Stimulated activated CD8-positive, alpha-beta memory T cell treated with anti-CD3 and anti-CD28 coated beads, Interleukin-2, amount 100 ng/mL, for 1 hour (primary cell): ENCODE measurements at places on chromosomes 6 and 20.

GRCh38 chr20:3787324-3788014 is 929 bp upstream of the CENPB start:
- DNase-seq = no peak

DNA sequence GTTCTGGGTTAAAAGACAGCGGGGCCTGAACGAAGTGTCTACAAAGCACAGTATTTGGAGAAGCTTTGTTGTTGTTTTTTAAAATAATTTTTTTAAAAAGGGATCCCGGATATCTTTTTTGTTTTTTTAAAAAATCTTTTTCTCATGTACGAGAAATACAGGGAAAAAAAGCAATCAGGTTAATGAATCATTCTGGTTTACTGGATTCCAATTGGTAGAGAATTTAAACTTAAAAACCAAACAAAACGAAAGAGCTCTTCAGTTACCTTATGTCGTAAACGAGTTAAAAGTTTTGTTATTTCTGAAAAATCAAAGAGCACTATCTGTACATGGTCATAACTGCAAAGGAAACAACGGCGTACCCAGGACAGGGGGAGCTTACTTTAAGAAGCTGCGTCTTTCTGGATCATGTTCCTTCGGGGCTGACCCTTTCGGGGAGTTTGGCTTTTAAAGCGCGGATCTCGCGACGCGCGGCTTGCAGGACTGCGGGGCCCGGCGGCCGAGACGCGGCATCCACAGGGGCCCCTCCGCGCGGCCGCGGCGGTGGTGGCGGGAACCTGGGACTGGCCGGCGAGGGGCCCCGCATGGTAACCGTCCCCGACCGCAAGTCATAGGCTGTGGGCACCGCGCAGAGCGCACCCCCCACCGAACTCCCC is 927 bp downstream of the IL20RA start:
- DNase-seq = no peak

- no peak for DNase-seq
These were observed 2.7 kb downstream of the SGK1 start for GRCh38 chr6:134315189-134315588.

- DNase-seq = no peak
These were observed 5.5 kb upstream of the CHRNA4 start for GRCh38 chr20:63366390-63367365.

- no peak for DNase-seq
These were observed 93.0 kb upstream of the POPDC3 start for GRCh38 chr6:105272786-105273185.

- DNase-seq = no peak
These were observed 37.3 kb downstream of the SRSF3 start for GRCh38 chr6:36631326-36632011.

GRCh38 chr20:37522260-37523011 is 1.4 kb downstream of the NNAT start:
- DNase-seq = no peak

- DNase-seq = no peak
These were observed 3.9 kb upstream of the RBM24 start for GRCh38 chr6:17277256-17277655.

- no peak for DNase-seq
These were observed 44.2 kb upstream of the ZMYND8 start for GRCh38 chr20:47400685-47401084.

DNA sequence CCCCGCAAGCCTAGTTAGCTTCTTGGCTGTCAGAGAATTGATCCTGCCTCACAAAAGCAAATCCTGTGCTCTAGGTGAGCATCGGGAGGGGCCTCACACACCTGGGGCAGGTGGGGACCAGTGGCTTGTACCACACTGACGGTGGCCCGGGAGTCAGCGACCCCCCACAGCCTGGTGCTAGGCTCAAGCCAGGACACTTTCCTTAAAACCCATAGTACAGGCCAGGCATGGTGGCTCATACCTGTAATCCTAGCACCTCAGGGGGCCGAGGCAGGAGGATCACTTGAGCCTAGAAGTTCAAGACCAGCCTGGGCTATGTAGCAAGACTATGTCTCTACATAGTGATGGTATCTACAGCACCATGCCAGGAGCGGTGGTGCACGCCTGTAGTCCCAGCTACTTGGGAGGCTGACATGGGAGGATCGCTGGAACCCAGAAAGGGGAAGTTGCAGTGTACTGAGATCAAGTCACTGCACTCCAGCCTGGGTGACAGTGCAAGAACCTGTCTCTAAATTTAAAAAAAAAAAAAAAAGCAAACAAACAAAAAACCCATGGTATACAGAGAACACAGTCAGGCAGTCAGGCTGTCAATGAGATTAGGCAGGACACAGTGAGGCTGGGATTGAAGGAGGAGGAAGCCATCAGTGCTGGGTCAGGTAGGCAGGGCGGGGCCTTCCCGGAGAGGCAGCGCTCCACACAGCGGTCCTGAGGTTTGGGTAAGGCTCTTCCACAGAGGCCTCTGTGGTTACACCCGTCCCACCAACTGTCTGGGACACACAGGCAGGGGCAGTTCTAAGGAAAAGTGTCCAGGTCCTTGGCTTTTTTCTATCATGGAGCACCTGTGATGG is 41.3 kb downstream of the SYNJ2 start:
- no peak for DNase-seq

- no peak for DNase-seq
These were observed 6.8 kb downstream of the SLC22A3 start for GRCh38 chr6:160355001-160355400.

- no peak for DNase-seq
These were observed 224.4 kb upstream of the PMEPA1 start for GRCh38 chr20:57934007-57934805.

DNA sequence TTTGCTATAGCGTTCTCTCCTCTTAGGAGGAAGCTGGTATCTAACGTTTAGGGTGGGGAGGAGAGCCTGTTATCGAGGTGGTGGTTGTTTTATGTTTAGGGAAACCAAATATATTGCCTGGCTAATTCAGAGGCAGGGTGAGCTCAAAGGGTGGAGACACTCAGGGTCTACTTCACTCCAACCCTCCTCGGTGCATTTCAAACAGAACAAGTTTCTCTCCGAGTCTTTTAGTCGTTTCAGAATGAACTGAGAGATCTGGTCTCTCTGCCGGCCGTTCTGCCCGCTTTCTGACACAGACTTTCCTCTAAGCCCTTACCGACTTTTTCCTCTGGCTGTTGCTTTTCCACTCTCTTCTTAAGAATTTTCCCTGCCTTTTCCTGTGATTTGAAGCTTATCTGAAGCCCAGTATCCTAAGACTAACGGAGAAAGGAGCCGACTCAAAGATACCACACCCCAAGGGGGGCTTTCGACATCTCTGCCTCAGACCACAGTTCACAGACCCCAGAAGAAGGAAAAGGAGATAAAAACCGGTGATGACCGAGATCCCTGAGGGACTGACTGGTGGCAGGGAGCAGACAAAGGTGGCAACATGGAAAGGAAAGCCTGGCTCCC is 865 bp downstream of the STK38 start:
- no peak for DNase-seq

GRCh38 chr6:117908246-117909068 is 1.4 kb downstream of the SLC35F1 start:
- no peak for DNase-seq

- DNase-seq = no peak
These were observed 43.9 kb upstream of the PAX1 start for GRCh38 chr20:21661488-21662055.

DNA sequence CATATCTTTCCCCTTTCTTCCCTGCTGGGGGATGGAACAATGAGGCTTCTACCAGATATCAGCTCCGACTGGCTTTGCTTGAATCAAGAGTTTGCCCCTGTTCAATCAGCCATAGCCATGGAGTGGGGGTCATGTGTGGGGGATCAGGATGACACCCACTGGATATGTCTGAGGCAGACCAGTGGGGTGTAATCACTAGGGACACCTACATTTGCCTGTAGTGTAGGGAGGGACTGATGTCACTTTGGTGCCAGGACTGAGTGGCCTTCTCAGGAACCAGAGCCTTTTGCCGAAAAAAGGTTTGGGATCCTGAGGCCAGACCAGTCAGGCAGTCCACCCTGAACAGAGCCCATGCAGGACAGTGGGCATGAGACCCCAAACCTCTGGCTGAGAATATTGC is 1.0 kb downstream of the ITPA start:
- no peak for DNase-seq

DNA sequence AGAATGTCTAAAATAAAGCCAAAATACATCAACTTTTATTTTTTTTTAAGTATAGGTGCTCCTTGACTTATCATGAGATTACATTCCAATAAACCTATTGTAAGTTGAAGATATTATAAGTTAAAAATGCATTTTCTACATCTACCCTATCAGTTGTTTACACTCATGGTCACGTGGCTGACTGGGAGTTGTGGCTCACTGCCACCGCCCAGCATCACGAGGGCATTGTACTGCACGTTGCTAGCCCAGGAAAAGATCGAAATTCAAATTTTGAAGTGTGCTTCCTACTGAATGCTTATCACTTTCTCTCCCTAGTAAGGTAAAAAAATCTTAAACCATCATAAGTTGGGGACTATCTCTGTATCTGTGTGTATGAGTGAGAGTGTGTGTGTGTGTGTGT is 126.6 kb upstream of the RIN2 start:
- DNase-seq = no peak

DNA sequence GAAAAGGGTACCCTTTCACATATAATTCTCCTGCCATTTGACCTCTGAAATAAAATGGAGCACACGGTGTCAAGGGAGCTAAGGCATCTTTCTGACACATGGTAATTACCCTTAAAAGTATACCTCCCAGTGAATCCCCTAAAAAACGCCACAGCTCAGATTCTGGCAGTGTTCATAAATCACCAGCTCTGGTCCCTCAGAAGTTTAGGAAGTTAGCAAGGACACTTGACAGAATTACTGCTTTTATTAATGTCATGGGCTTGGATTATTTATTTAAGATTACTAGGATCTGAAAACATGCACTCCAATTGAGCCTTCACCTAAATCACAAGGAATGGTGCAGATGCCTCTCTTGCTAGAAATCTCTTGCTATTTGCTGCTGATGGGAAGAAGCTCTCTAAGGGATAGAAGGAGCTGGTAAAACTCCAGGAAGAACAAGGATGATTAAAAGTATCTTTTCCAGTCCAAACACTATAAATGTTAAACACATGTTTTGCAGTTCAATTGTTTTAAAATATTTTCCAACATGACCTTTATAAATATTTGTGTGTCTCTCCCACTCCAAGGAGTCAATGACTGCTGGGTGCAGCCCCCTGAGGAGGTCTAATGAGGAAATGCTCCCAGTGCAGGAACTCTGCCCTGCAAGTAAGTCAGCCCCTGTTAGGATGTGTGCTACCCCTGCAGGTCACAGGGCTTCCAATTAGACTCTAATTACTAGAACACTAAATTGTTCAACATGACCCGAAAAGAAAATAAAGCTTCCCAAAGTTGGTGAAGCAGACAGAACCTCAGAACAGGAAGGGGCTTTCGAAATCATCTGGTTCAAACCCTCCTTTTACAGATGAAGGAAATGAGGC is 230.3 kb downstream of the TFAP2A start:
- no peak for DNase-seq

- DNase-seq = no peak
These were observed 27.2 kb downstream of the FYN start for GRCh38 chr6:111846066-111846465.

DNA sequence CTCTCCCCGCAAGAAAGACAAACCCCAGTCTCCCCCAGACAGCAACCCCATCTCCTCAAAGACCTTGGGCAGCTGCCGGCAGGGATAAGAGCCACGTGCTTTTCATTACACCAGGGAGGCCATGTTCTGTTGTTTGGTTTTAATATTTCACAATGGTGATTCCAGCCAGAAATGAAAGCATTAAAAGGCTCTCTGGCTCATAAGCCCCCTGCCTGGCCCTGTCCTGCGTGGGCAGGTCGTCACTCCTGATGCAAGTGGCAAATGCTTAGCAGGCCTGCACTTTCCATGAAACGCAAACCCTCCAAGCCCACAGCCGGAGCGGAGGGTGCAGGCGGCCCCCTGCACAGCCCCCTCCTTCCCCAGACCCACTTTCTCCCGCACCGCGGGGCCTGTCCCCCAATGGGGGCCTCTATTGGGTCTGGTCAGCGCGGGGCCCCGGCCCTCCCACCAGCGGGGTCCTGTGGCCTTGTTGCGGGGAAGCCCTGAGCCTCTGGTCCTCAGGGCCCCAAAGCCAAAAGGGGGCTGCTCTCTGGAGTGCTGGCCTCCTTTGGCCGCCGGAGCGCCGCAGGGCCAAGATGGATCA is 77.2 kb downstream of the TMEM242 start:
- no peak for DNase-seq

DNA sequence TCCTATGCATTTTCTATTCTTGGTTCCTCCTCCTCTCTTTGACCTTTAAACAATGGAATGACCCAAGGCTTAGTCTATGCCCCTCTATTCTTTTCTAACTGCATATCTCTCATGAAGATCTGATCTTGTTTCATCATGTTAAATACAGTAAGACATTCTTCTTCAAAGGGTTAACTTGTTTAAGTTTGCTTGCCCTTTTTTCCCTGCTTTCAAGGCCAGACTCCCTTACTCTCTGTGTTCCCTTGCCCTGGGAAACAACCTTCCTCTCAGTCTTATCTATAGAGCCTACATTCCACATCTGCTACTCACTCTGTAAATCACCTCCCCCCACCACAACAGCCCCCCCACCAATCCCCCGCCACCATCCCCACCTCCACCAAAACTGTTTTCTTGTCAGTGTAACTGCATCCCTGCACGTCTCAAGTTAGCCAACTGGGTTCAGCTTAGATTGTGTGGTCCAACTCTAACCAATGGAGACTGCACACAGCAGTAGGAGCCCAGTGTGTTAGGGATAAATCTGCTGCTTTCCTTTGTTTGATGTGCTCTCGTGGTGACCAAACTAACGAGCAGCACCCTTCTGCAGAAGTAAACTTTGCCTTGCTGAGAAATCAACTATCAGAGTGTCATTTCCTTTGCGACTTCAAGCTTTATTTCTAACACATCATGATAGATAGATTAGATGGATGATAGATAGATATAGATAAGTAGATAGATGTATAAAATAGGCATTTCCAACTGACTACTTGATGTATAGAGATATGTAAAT is 12.6 kb downstream of the SPTLC3 start:
- DNase-seq = no peak

GRCh38 chr6:89148016-89148750 is 2.3 kb downstream of the PM20D2 start:
- DNase-seq = no peak

- DNase-seq = no peak
These were observed 3.7 kb downstream of the SCGN start for GRCh38 chr6:25655723-25656122.

- no peak for DNase-seq
These were observed 40.0 kb downstream of the KATNA1 start for GRCh38 chr6:149608381-149608982.

- no peak for DNase-seq
These were observed 281.9 kb downstream of the UTRN start for GRCh38 chr6:144566868-144567615.

GRCh38 chr6:42041481-42042053 is 8.8 kb upstream of the TAF8 start:
- no peak for DNase-seq

GRCh38 chr20:63261060-63261794 is 7.0 kb upstream of the NKAIN4 start:
- DNase-seq = no peak

GRCh38 chr20:23125159-23125558 is 39.0 kb upstream of the CD93 start:
- DNase-seq = no peak

- DNase-seq = no peak
These were observed 37.6 kb downstream of the OR2B6 start for GRCh38 chr6:27994616-27995015.

GRCh38 chr6:152170702-152171667 is 363.5 kb downstream of the ESR1 start:
- peak; percentile 11 for DNase-seq

GRCh38 chr6:11706171-11706570 is 72.4 kb downstream of the ADTRP start:
- no peak for DNase-seq

- DNase-seq = no peak
These were observed 32.2 kb downstream of the PRPH2 start for GRCh38 chr6:42690151-42690702.

- DNase-seq = no peak
These were observed 2.8 kb upstream of the ASF1A start for GRCh38 chr6:118890997-118891790.
